Adipose tissue (tissue), 3 donors: ENCODE measurements at places on chromosomes 2 and 18. TPM values are rescaled to one million over a fixed set of nuclear protein-coding genes. Genes with fewer than 3 reads are reported as not detected.

NDUFS1 gene
- 19.8 TPM for polyA plus RNA-seq

REG3G gene
- 1.0 TPM for polyA plus RNA-seq

GAL3ST2 gene
- not detected for polyA plus RNA-seq

CTAGE1 gene
- polyA plus RNA-seq: not detected

MROH2A gene
- polyA plus RNA-seq: 0.14 TPM

RAMP1 gene
- 7.3 TPM for polyA plus RNA-seq

PRSS56 gene
- not detected for polyA plus RNA-seq

PAX8 gene
- polyA plus RNA-seq: 19.0 TPM

NEU2 gene
- polyA plus RNA-seq: not detected

DUSP19 gene
- 0.30 TPM for polyA plus RNA-seq

DPYSL5 gene
- not detected for polyA plus RNA-seq

ABCB11 gene
- polyA plus RNA-seq: 0.90 TPM

ELOA2 gene
- not detected for polyA plus RNA-seq

EIF4E2 gene
- polyA plus RNA-seq: 44.0 TPM

CCDC85A gene
- polyA plus RNA-seq: 2.0 TPM

HOXD4 gene
- polyA plus RNA-seq: 2.5 TPM

FKBP7 gene
- 16.1 TPM for polyA plus RNA-seq

DSG2 gene
- 17.7 TPM for polyA plus RNA-seq

SLC23A3 gene
- 0.48 TPM for polyA plus RNA-seq

ENOSF1 gene
- 32.2 TPM for polyA plus RNA-seq

MSTN gene
- polyA plus RNA-seq: not detected

REG1B gene
- polyA plus RNA-seq: 17.0 TPM

IL36B gene
- polyA plus RNA-seq: not detected

CYP1B1 gene
- polyA plus RNA-seq: 1.9 TPM

EML6 gene
- 0.22 TPM for polyA plus RNA-seq

EML4 gene
- polyA plus RNA-seq: 16.5 TPM

ALKAL2 gene
- polyA plus RNA-seq: 11.0 TPM

GKN2 gene
- polyA plus RNA-seq: 0.41 TPM

OTOS gene
- polyA plus RNA-seq: not detected

LDLRAD4 gene
- 3.7 TPM for polyA plus RNA-seq

FOXD4L1 gene
- polyA plus RNA-seq: not detected

PTPRM gene
- 20.6 TPM for polyA plus RNA-seq

RAX gene
- not detected for polyA plus RNA-seq

CGREF1 gene
- 12.7 TPM for polyA plus RNA-seq

SNRNP200 gene
- polyA plus RNA-seq: 45.7 TPM

HOXD3 gene
- polyA plus RNA-seq: 3.3 TPM

SLC19A3 gene
- polyA plus RNA-seq: 76.7 TPM

IHH gene
- 0.22 TPM for polyA plus RNA-seq

ITGB6 gene
- 2.0 TPM for polyA plus RNA-seq

SRD5A2 gene
- polyA plus RNA-seq: not detected

SLC9A2 gene
- polyA plus RNA-seq: not detected

DNAJC5G gene
- polyA plus RNA-seq: not detected

RFX8 gene
- 0.06 TPM for polyA plus RNA-seq
